ENCODE measurements at places on chromosomes 2 and 18.

DNA sequence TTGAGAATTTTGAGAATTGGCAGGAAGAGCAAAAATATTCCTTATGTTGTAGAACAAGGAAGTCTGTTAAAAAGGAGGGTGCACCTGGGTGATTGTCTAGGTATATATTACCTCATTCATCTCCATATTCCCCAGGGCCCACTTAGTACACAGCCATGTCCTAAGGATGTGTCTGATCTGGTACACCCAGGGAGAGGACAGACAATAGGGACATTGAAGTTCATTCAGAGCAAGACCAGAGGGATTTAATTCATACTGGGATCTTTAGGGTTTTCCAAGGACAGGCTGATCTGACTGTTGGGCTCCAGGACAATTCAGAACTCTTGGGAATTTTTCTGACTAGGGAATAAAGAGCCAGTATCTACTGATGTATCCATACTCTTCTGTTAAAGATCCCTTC is 112.1 kb downstream of the PHLPP1 start:
- DNase-seq = no peak

GRCh38 chr2:31296641-31297287 is 62.8 kb downstream of the EHD3 start:
- DNase-seq = no peak

DNA sequence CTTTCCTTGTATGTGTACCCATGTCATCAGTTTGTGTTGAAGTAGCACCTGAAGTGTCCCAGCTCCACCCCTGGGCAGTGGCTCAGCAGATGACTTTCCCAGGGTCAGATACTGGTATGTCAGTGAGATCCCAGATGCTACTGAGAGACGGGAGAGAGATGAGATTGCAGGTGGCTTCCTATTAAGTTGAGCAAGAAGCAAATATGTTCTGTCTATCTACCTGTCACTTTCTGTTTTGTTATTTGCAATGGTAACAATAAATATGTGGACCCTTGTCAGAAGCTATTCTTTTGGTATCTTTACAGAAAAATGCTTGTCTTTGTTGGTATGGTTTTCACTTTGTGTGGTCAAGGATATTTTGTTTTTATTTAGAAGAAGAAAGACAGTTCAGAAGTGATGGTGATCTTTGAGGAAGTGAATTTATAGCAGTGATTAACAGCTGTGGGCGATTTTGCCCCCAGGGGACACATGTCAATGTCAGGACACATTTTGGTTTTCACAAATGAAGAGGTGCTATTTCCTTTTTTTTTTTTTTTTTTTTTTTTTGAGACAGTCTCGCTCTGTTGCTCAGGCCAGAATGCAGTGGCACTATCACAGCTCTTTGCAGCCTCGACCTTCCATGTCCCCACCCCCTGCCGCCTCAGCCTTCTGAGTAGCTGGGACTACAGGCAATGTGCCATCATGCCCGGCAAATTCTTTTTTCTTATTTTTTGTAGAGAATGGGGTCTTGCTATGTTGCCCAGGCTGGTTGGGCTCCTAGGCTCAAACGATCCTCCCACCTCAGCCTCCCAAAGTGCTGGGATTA is 21.4 kb downstream of the MGAT5 start:
- no peak for DNase-seq

DNA sequence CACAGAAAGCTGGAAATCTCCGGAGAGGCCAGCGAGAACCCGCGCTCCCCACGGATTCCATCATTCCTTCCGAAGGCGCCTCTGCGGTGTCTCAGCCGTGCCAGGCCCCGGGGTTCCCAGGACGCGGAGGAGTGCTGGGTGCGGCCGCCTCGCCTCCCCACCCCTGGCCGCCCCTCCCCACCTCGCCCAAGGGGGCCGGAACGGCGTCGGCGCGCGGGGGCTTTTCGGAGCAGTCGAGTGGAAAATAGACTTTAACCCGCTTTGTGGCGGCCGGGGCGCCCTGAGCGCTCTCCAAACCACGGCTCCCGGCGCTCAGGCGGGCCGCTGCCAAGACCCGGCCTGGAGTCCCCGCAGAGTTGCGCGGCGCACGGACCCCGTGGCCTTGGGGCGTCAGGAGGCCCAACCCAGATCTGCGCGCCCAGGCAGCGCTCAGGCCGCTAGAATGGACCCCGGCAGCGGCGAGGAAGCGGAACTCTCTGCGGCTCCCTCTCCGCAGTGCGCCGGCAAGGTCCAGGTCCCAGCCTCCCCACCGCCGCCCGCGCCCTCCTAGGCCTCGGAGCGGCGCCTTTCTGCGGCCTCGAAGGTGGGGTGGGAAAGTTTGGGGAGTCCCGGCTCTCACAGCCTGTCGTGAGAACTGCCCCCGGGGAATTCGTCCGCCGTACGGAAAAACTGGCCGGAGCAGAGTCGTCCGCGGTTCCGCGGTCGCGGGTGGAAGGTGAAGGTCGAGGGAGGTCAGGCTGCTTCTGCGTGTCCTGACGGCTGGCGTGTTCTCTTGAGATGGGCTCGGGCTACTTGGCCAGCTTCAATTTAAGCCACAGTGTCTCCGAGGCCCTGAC is 1.2 kb upstream of the EMX1 start:
- DNase-seq = peak; percentile 19

- no peak for DNase-seq
Measured at GRCh38 chr2:169752752-169753151, 19.1 kb downstream of the KLHL23 start.

DNA sequence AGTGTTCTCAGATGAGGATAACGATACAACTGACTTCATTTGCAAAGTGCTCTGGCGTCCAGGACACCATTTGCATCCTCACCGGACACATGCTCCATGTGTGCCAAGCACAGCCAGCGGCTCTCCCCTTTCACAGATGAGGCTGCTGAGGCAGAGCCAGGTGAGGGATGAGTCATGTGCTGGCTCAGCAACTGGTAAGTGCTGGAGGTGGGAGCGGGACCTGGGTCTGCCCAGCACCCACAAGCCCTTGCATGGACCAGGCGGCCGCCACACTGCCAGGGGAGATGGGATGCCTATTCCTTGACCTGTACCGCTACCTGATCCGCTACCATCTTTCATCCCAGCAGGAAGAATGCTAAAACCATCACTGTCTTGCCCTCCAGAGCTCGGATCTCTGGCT is 86.2 kb upstream of the ASB18 start:
- no peak for DNase-seq

DNA sequence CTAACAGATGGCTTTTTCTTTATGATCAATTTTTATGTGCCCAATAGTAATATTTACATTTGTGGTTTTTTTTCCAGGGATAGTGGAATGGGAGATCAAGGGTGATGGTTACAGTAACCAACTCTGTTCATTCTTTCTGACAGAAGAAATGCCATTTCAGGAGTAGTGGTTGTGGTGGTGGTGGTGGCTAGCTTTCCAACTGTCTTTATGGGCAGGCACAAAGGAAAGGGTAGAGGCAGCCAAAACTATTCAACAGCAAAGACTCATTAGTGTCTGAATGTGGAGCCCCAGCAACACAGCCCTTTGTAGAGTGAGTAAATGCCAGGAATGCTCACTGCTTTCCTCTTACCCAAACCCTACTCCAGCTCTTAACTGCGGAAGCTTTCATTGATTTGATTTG is 227.7 kb downstream of the RND3 start:
- DNase-seq = no peak

GRCh38 chr2:170190172-170190571 is 12.2 kb downstream of the MYO3B start:
- no peak for DNase-seq

DNA sequence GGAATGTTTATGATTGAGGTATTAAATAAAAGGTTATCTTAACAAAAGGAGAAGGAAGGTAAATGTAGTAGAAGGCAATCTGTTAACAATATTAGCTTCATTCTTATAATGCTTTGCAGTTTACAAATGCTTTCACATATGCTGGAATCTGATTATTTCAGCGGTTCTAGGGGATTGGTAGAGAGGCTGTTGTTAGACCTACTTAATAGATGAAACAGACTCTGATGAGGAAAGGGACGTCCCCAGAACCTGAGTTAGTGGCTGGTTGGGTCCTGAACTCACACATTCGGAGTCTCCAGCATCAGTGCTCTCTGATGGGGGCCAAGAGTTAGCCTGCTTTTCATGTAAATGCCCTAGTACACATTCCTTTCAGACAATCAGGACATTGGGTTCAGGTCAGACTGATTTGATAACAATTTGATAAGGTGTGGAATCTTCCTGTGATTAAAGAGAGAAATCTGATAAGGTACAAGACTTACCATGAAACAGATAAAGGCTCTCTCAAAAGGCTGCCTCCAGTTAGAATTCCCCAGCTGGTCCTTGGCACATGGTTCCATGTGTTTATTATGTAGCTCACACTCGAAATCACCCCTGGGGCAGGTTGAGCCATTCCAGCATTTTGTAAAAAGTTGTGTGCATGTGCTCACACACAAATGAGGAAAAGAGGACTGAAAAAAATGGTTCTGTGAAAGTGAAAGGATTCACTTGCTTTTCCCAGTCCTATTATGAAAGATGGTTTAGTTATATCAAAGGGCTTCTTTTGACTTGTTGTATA is 103.1 kb downstream of the GPD2 start:
- no peak for DNase-seq

GRCh38 chr2:23751747-23752265 is 175.1 kb downstream of the ATAD2B start:
- DNase-seq = no peak

- DNase-seq = no peak
Measured at GRCh38 chr2:218017211-218018053, 14.6 kb upstream of the TNS1 start.

- DNase-seq = no peak
Measured at GRCh38 chr18:22088996-22089640, 80.3 kb upstream of the GATA6 start.

DNA sequence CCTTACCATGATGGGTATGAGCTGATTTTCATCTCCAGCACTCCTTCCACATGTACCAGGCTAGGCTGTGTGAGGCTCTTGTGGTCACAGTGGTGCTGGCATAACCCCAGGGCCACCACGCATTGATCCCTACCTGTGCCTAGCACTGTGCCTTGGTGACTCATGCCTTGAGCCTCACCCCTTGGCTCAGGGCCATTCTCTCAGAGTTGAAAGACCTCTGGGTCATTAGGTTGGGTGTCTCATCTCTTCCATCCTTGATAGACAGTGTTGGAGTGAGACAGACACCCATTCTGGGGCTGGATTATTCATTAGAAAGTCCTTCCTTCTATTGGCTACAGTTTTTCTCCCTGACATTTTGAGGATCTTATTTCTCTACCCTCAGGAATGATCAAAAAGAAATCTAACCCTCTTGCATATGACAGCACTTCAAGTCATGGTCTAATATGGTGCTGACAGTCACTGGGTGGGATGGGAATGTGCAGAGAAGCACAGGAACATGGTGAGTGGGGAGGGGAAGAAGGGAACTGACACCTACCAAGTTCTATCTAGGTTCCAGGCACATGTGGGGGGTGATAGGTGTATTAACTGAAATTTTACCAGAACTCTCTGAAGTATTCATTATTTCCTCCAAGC is 41.3 kb downstream of the DYSF start:
- no peak for DNase-seq

DNA sequence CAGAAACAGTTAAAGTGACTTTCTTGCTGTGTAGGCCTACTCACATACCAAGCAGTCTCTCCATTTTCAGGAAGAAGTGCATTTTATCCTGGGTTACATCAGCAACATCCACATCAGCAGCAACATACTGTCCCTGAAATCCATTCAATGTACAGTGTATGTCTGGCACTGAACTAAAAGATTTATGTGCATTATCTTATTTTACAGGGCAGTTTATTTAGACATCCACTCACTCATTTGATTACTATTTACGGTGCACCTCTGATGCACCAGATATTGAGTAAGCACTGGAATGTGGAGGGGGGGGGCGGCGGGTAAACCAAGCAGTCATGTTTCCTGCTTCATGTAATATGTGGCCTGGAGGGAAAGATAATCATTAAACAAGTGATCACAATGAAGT is 1128.2 kb downstream of the BCL11A start:
- DNase-seq = no peak

GRCh38 chr2:15642011-15642814 is 50.5 kb downstream of the DDX1 start:
- DNase-seq = no peak

DNA sequence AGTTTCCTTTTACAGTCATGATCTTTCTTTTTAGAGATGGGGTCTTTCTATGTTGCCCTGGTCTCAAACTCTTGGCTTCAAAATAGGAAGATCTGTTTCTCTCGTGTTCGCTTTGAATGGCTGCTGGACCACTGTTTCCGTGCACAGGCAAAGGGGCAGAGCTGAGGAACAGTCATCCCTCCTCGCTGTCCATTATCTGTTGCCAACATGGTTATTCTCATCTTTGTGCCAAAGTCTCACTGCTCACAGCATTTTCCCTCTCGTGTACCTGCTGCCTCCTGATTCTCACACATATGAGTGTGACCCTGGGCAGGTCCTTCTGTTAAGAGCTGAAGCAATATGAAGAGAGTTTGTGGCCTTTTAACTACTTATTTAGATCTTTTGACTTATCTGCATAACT is 28.0 kb upstream of the CCNYL1 start:
- DNase-seq = no peak

DNA sequence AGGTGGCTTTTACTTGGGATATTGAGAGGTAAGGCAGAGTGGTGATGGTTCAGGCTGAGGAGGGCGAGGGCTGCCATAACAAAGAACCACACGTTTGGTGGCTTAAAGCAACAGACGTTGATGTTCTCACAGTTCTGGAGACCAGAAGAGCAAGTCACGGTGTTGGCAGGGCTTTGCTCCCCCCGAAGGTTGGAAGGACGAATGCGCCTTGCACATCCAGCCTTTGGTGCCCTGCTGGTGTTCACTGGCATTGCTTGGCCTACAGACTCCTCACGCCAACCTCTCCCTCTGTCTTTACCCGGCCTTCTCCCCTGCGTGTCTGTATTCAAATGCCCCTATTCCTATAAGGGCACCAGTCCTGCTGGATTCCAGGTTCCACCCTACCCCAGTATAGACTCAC is 125.4 kb downstream of the TPO start:
- DNase-seq = no peak

DNA sequence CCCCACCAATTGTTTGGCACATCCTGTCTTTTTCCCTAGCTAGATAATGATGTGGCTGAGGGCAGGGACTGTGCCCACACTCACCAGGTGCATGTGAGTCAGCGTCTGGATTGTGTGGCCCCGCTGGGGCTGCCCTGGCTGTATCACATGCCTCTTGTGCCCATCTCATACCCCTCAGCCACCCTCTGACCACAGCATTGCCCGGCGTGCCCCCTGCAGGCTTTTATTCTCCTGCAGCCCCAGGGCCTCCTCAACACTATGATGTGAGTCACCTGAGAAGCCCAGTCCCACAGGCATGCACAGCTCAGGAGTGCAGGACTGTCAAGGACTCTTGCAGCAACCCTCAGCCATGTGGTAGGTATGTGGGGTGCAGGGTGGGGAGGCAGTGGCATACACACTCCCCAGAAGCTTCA is 14.8 kb upstream of the STEAP3 start:
- DNase-seq = no peak

GRCh38 chr2:224781400-224781799 is 65.2 kb upstream of the CCDC195 start:
- DNase-seq = no peak

- no peak for DNase-seq
Measured at GRCh38 chr2:191241418-191241817, 3.8 kb upstream of the MYO1B start.
